Stimulated activated CD8-positive, alpha-beta memory T cell treated with anti-CD3 and anti-CD28 coated beads, Interleukin-15, amount 100 ng/mL, for 1 hour (primary cell): ENCODE measurements at places on chromosomes 3 and 15.

DNA sequence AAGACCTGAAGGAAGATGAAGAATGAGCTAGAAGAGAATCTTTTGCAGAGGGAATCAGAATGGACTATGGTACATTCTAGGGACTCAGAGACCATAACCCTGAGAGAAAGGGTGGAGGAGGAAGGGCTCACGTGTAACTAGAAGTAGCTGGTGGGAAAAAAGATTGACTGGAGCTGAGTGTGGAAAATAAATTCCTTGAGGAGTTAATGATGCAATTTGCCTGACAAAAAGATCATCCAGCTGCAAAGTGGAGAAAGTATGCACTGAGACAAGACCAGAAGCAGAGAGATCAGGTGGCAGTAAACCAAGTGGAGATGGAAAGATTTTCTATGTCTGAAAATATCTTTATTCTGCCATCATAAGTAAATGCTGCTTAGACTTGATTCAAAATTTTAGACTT, 52.9 kb upstream of the TBL1XR1 start:
- DNase-seq: no peak

- no peak for DNase-seq
These were observed 8.7 kb upstream of the WNT7A start for GRCh38 chr3:13888576-13888975.

GRCh38 chr3:37764586-37764985, 97.1 kb upstream of the CTDSPL start:
- DNase-seq: no peak

GRCh38 chr3:99838755-99839154, 21.1 kb downstream of the CMSS1 start:
- no peak for DNase-seq

DNA sequence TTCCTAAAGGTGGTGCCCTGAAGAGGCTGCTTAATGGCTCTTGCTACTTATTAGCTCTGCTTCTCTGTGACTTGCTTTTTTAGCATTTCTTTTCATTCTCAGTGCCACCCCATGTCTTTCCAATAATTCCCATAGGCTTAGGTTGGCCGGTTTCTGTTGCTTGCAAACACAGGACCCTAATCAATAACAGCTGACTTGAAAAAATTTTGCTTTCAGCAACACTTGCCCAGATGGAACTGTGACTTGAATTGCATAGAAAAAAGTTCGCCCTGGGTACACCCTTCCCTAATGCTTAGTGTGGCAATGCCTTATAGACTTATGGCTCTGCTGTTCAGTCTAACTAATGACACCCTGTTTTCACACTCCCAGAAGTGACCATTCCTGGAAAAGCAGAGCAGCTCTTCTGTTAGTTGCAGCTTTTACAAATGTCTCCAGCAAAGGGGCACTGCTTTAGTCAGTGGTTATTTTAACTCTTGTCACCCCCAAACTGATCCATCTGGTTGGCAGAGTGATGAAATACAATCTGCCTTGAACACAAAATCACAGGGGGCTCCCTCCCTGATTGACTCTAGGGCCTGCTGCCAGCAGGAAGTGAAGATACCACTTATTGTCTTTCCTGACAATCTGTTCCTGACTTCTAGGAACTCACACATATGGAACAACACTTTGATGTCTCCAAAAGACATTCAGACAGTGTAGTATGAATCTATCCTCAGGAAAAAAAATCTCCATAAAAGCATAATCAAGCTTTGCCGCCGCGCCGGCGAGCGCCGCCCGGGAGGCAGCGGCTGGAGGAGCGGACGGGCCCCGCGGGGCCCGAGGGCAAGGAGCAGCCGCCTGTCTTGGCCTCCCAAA, 9.7 kb upstream of the SLMAP start:
- no peak for DNase-seq

- no peak for DNase-seq
These were observed 150.6 kb upstream of the ROPN1 start for GRCh38 chr3:124142389-124142970.

- no peak for DNase-seq
These were observed 15.8 kb downstream of the TRAT1 start for GRCh38 chr3:108838436-108838835.

- no peak for DNase-seq
These were observed 289.4 kb upstream of the TLE3 start for GRCh38 chr15:70387081-70387480.
